ENCODE measurements at places on chromosomes 13 and 19.
A peak's percentile ranks its signal among the peaks of the same experiment; 100 is the strongest.

DNA sequence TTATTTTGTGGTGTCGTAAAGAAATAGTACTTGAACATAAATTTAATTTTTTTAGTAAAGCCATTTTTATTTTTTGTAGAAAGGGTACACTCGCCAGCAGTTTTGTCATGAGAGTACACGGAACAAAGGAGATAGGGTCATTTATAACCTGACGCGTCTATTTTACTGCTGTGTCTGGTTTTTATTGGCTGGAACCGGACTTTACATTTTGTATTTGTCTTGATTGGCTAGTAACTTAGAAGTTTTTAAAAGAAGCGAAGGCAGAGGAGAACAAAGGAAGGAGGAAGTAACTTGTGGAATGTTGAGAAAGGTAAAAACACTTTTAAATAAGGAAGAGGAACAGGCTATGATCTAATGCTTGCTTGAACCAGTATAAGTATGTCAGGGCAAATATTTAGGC lies 43.5 kb downstream of the TRPM4 start:
- DNase-seq, result no peak

- no peak for DNase-seq
Observed at GRCh38 chr19:6833166-6833790, 54.1 kb upstream of the ADGRE1 start.

- DNase-seq, result peak; percentile 89
Observed at GRCh38 chr19:8580710-8581281, 3.6 kb upstream of the MYO1F start.

GRCh38 chr13:92313382-92313781 lies 913.2 kb upstream of the GPC6 start:
- DNase-seq, result no peak

GRCh38 chr19:29293736-29294342 lies 80.9 kb upstream of the UQCRFS1 start:
- no peak for DNase-seq
